Liver (tissue), 10 donors: ENCODE measurements at places on chromosomes 3 and 15. TPM values are rescaled to one million over a fixed set of nuclear protein-coding genes. Genes with fewer than 3 reads are reported as not detected.
A peak's percentile ranks its signal among the peaks of the same experiment; 100 is the strongest.

The ZIC1 gene
- not detected for total RNA-seq

GRCh38 chr3:117217760-117218316 is 508.3 kb downstream of the TUSC7 start:
- H3K27ac ChIP-seq, result no peak overlapping the region
- peaks cover 5% of the 10 kb centered on the region for H3K4me1 ChIP-seq
- no peaks in the 10 kb centered on the region for H3K36me3 ChIP-seq
- no peaks in the 10 kb centered on the region for H3K27me3 ChIP-seq
- no peak for DNase-seq
- H3K4me3 ChIP-seq, result peak overlapping the region; percentile 33

DNA sequence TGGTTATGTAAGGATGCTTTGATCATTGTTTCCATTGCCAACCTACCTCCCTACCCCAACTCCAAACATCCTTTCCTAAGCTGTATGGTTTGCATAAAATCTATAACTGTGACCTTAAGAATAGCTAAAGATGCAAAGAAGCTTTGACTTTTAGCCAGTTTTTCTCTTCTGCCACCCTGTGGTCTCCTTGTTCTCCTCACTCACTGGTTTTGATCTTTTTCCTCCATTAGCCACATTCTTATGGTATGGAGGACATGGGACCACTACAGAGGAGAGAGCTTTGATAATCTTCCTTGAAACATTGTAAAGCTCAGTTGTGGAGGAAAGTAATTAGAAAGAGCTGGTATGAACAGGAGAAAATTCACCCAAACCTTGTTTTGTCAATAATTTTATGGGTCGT is 115.9 kb downstream of the NEK11 start:
- H3K27ac ChIP-seq, result no peak overlapping the region
- H3K4me1 ChIP-seq, result no peaks in the 10 kb centered on the region
- DNase-seq, result no peak

The GOLGA8G gene
- total RNA-seq, result not detected

DNA sequence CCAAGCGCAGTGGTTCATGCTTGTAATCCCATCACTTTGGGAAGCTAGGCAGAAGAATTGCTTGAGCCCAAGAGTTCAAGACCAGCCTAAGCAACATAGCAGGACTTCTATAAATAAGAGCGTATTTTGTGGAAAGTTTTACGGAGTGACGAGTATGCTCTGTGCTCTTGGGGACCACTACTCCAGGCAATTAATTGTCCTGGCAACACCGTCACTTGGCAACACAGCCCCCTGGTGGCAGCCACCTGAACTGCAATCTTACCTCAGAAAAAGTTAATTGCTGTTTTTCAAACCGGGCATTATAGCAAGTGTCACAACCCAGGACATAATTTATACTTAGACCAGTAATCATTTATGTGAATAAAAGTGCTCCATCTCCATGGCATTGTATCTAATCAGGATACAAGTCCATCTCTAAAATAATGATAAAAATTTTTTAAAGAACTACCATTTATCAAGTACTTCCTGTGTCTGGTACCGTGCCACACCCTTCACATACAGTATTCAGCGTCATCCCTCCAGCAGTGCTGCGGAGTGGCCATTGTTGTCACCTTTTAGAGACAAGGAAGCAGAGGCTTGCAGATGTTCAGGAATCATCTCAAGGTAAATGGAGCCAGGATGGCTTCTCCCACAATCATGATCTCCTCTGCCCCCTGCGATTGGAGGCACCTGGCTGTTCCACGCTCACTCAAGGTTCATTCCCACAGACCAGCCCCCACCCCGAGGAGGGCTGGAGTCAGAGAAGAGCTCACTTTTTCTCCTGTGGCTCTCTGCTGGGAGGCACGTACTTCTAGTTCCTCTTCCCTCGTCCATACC is 34.5 kb downstream of the PLA2G4D start:
- no peaks in the 10 kb centered on the region for H3K36me3 ChIP-seq
- no peak overlapping the region for H3K4me3 ChIP-seq
- no peaks in the 10 kb centered on the region for H3K4me1 ChIP-seq
- DNase-seq, result peak; percentile 75
- H3K27ac ChIP-seq, result peak overlapping the region; percentile 16
- no peaks in the 10 kb centered on the region for H3K27me3 ChIP-seq

The C3orf20 gene
- 0.05 TPM for total RNA-seq

GRCh38 chr15:29102911-29103823 is 166.5 kb downstream of the NSMCE3 start:
- H3K27me3 ChIP-seq, result no peaks in the 10 kb centered on the region
- DNase-seq, result no peak
- H3K36me3 ChIP-seq, result no peaks in the 10 kb centered on the region
- H3K27ac ChIP-seq, result no peak overlapping the region
- no peaks in the 10 kb centered on the region for H3K4me1 ChIP-seq
